ENCODE measurements at places on chromosomes 13 and 19.
A peak's percentile ranks its signal among the peaks of the same experiment; 100 is the strongest.

GRCh38 chr19:27905074-27905473 lies 1307.9 kb downstream of the UQCRFS1 start:
- DNase-seq: no peak

DNA sequence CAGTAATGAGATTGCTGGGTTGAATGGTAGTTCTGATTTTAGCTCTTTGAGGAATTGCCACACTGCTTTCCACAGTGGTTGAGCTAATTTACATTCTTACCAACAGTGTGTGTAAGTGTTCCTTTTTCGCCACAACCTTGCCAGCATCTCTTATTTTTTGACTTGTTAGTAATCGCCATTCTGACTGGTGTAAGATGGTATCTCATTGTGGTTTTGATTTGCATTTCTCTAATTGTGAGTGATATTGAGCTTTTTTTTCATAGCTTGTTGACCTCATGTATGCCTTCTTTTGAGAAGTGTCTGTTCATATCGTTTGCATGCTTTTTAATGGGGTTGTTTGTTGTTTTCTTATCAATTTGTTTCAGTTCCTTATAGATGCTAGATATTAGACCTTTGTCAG lies 245.0 kb downstream of the MTUS2 start:
- DNase-seq: no peak

- DNase-seq: peak; percentile 57
These were observed 171.4 kb downstream of the FOXO1 start for GRCh38 chr13:40494946-40495620.

DNA sequence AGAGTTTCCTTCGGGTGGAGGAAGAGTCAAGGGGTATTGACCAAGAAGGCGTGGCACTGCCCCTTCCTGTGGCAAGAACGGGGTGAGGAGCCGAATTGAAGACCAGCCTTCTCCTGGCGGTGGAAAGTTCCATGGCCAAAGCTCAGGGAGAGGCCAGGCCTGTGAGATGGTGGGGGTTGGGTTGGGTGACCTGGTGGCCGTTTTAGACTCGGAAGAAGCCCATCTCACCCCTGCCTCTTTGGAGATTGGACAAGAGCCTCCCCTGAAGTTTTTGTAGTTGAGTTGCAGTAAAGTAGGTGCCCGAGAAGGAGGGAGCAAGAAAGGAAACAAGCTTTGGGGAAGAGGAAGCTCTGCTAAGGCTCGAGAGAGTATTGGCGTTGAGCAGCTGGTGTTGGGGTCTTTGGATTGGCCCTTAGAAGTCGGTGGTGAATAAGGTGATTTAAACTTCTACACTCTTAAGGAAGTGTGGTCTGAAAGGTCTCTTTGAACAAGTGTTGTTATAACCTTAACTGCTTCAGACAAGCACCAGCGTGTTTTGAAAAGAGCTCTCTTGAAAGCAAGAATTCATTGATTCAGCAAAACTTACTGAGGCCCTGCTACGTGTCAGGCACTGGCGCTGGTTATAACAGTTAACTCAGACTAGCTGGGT lies 964 bp downstream of the SPINT2 start:
- DNase-seq: peak; percentile 7

- no peak for DNase-seq
These were observed 170.8 kb upstream of the SOX1 start for GRCh38 chr13:111895896-111896821.

DNA sequence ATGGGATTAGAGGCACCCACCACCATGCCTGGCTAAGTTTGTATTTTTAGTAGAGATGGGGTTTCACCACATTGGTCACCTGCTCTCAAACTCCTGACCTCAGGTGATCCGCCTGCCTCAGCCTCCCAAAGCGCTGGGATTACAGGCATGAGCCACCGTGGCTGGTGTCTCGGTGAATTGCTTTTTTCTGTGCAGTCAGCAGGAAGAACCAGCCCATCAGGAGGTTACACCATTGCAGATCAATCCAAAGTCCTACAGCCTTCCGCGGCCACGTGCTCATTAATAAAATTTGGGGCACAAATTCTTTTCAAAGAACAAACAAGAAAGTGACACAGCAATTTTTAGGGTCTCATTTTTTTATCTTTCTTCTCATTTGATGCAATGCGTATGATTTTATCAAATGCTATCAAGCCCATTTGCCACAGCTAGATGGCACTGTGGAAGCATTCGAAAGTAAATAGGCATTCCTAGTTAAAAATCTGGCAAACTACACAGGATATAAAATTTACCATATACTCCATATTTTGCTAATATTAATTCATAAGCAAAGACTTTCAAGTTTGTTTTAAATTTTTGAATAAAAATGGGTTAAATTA lies 54.4 kb upstream of the ZNF835 start:
- no peak for DNase-seq

DNA sequence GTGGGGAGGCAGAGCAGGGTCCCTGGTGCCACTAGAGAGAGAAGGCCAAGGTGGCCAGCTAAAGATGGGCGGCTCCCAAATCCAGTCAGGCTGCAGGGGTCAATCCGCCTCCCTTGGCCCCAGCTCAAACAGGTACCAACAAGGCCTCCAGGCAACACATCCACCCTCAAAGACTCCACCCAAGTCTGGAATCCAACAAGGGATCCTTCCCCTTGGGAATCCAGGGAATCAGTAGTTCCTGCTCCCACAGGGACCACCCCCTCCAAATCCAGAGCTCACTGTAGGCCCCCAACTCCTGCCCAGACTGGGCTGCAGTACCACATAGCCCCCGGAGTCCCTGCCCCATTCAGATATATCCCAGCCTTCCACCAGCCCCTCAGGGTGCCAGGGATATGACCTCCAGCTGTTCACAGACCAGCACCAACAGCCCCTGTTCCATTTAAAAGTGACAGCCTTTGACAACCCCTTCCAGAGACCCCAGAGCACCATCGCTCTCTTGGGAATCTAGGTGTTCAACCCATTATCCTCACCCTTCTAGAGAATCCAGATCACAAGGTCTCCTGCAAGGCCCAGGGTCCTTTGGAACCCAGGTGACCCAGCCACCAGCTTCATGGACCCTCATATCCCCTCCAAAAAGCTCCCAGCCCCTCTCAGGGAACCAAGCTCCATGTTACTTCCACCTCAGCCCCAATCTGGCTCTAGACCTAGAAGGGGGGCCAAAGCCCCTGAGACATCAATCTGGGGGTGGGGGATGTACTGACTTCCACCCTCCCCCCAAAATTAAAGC lies 3.2 kb downstream of the ERF start:
- DNase-seq: peak; percentile 23

DNA sequence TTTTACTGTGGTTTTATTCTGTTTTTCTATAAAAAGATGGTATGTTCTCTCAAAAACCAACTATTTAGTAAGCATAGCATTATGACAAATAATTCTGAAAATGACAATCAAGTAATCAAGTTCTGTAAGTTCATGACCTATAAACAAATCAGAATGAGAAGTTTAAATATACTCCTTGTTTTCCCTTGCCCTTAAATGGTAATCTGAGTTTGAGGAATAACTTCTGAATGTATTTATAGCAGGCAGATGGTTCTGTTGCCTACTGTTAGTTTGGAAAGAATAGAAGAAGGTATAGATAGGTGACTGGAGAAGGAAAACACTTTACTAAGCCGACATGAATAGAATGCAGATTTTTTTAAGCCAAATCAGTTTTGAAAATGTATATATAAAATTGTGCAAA lies 63.9 kb downstream of the POSTN start:
- DNase-seq: no peak

DNA sequence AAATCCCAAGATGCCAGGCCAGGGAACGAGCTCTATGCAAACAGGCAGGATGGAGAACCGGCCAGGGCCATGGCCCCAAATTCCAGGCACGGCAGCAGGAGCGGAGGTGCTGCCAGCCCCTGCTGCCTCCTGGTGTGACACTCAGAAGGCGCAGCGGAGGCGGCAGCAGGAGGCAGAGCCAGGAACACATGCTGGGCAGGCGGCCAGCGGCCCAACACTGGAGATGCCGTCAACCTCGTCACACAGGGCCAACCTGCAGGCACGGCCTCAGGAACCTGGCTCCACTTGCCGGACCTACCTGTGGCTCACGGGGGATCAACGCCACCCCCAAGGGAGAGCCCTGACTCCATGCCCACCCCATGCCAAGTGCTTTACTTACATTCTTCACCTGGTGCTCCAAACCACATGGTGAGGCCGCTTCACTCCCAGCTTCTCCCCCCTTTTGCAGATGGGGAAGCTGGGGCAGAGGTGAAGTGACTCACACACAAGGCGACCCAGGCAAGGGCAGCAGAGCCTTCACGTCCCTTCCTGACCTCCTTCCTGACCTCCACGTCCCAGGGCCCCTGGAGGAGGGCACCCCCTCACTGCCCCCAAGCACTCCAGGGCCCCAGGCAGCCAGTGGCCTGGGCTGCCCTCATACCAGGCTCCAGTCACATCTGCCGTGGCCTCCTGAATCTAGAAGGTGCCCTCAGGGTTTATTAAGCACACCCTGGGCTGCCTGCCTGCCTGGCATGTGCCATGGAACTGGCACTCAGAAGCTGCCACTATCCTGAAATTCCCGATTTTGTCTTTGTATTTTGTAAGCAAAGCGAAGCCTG lies 43.5 kb downstream of the GGACT start:
- DNase-seq: no peak

DNA sequence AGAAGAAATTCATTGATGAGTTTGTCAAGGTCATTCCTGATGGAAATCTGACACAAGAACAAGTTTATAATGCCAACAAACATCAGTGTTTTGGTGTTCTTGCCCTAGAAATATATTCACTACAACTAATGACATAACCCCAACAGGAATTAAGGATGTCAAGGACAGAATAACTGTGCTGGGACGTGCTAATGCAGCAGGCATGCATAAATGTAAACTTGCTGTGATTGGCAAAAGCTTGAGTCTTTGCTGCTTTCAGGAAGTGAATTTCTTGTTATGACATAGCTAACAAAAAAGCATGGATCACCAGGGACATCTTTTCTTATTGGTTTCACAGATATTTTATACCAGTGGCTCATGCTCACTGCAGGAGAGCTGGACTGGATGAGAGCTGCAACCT lies 144.6 kb downstream of the KCTD12 start:
- DNase-seq: no peak
